Thoracic aorta (tissue), 2 donors: ENCODE measurements at places on chromosomes 6 and 20.

GRCh38 chr6:56999049-56999448 is 44.1 kb downstream of the BEND6 start:
- DNase-seq: no peak
- H3K27me3 ChIP-seq: no peaks in the 10 kb centered on the region
- no peaks in the 10 kb centered on the region for H3K36me3 ChIP-seq
- no peak overlapping the region for H3K4me3 ChIP-seq
- no peaks in the 10 kb centered on the region for H3K4me1 ChIP-seq
- no peak overlapping the region for H3K27ac ChIP-seq

GRCh38 chr6:117514655-117515054 is 32.2 kb downstream of the DCBLD1 start:
- H3K27ac ChIP-seq: no peak overlapping the region
- DNase-seq: no peak
- H3K4me3 ChIP-seq: no peak overlapping the region
- H3K27me3 ChIP-seq: no peaks in the 10 kb centered on the region
- H3K4me1 ChIP-seq: peaks cover 10% of the 10 kb centered on the region

DNA sequence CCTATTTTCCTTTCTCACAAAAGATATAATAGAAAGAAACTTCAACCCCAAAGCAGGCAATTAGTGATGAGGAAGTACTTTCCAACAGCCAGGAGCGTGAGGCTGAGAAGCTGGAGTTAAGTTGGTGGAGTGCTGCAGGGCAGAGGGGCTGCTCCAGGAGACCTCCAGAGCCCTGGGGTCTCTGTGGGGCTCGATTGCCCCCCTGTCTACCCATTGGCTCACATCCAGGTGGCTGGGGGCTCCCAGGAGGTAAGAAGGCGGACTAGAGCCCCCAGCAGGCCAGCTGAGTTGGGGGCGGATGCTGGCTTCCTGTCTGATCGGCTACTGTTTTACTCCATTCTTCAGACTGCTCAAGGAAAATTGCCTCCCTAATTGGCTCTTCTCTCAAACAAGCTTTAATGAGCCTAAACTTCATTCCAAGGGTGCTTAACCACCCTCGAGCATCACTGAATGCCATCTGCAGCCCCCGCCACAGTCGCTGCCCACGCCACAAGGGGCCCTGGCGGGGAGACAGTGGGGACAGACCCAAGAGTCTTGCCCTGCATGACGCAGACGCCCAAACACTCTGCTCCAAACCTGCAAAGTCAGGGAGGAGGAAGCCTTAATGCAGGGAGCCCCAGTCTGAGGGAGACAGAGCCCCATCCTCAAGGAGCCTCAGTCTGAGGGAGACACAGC is 78.6 kb downstream of the MDGA1 start:
- no peaks in the 10 kb centered on the region for H3K27me3 ChIP-seq
- no peaks in the 10 kb centered on the region for H3K36me3 ChIP-seq
- no peak overlapping the region for H3K4me3 ChIP-seq
- no peak for DNase-seq
- no peaks in the 10 kb centered on the region for H3K4me1 ChIP-seq
- no peak overlapping the region for H3K27ac ChIP-seq

DNA sequence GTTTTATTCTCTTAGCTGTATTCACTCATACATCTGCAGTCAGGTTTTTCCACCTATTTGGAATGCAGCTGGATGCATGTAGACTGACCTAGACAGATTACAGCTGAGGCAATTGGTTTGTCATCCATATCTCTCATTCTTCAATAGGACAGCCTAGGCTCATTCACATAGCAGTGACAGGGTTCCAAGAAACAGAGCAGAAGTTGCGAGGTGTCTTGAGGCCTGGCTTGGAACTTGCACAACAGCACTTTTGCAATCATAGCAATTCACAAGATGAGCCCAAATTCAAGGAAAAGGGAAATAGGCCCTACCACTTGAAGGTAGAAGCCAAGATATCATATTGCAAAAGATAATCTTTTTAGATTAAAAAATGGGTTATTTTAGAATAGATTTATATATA is 508.9 kb upstream of the JAG1 start:
- no peaks in the 10 kb centered on the region for H3K27me3 ChIP-seq
- DNase-seq: no peak
- H3K4me1 ChIP-seq: peaks cover 6% of the 10 kb centered on the region
- H3K36me3 ChIP-seq: no peaks in the 10 kb centered on the region
- H3K27ac ChIP-seq: no peak overlapping the region

DNA sequence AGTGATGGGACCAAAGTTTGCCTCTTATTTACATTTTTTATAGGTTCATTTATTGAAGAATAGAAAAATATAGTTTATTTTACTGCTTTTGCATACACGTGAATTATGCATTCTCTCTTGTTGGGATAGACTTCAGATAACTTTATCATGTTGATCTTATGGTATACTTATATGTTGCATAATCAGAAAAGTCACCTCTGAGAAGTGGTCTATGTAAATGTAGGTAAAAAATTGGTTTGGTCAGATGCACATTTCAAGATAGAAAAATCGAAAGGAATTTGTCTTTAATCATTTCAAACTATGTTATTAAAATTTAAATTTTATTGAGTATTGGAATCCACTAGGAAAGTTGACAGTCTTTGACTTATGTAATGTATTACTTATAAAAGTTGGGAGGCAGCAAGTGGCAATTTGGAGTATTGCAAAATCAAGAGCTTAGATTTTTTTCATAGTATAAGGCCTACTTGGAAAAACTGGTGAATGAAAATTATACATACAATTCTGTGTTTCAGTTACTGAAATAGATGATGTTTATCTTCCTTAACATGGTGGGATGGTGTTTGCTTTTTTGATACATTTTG is 2.4 kb downstream of the PHF3 start:
- no peak overlapping the region for H3K27ac ChIP-seq
- no peak for DNase-seq
- H3K4me3 ChIP-seq: peak overlapping the region; percentile 99
- no peaks in the 10 kb centered on the region for H3K36me3 ChIP-seq
- H3K4me1 ChIP-seq: peaks cover 27% of the 10 kb centered on the region
- no peaks in the 10 kb centered on the region for H3K27me3 ChIP-seq

- H3K4me1 ChIP-seq: peaks cover 21% of the 10 kb centered on the region
- no peak for DNase-seq
- no peaks in the 10 kb centered on the region for H3K36me3 ChIP-seq
- peak overlapping the region; percentile 91 for H3K4me3 ChIP-seq
These were observed 2.2 kb downstream of the HSPA1B start for GRCh38 chr6:31829633-31830283.

GRCh38 chr20:60480950-60481742 is 522.9 kb downstream of the CDH26 start:
- no peak overlapping the region for H3K27ac ChIP-seq
- no peaks in the 10 kb centered on the region for H3K27me3 ChIP-seq
- no peak for DNase-seq
- H3K4me1 ChIP-seq: no peaks in the 10 kb centered on the region
- H3K36me3 ChIP-seq: no peaks in the 10 kb centered on the region

- peaks cover 4% of the 10 kb centered on the region for H3K27me3 ChIP-seq
- H3K4me3 ChIP-seq: no peak overlapping the region
- no peak for DNase-seq
These were observed 22.8 kb downstream of the FOXQ1 start for GRCh38 chr6:1334684-1335083.

DNA sequence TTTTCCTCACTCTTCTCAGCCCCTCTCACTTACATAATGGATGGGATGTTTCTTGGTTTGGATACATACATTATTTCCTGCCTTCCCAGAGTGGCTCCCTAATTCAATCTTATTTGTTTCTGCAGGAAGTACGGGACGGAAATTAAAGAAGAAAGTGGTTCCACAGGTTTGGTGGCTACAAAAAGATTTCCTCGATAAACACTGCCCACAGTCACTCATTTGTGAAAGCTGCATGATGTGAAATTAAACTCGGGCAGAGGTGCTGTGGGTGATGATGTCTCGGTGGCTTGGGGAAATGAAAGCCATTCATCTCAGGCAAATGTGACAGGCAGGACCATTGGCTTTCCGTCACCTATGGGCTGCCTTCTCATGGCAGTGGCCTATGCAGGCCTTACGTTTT is 119.5 kb upstream of the KCNG1 start:
- DNase-seq: no peak
- no peak overlapping the region for H3K27ac ChIP-seq
- H3K27me3 ChIP-seq: no peaks in the 10 kb centered on the region
- no peak overlapping the region for H3K4me3 ChIP-seq

DNA sequence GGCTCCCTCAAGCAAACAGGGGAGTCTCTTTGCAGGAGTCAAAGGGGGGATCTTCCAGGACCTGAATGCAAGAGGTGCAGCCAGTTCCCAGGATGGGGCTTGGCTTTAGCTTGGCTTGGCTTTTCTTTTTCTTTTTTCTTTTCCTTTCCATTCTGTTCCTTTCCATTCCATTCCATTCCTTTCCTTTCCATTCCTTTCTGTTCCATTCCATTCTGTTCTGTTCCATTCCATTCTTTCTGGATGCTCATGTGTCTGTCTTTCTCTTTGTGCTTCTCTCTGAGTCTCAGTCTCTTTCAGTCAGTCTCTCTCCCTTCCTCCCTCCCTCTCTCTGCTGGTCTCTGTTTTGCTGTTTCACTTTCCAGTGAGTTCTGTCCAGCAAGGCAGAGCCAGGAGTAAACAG is 163.3 kb downstream of the PHACTR3 start:
- no peaks in the 10 kb centered on the region for H3K27me3 ChIP-seq
- no peaks in the 10 kb centered on the region for H3K4me1 ChIP-seq
- no peak overlapping the region for H3K4me3 ChIP-seq
- DNase-seq: no peak

DNA sequence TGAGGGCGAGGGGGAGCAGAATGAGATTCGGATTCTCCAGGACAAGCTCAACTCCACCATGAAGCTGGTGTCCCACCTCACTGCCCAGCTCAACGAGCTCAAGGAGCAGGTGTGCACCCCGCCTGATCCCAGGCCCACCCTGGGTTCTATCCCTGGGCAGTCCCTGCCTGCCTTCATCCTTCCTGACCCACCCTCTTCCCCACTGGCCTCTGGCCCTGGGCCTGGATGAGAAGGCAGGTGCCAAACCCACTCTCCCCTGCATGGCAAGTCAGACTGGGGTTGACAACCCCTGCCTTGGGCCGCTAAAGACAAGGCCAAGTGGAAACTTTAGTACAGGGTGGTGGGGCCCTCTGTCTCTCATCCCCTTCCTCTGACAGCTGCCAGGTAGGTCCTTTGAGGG is 16.5 kb downstream of the UQCC2 start:
- peaks cover 14% of the 10 kb centered on the region for H3K4me1 ChIP-seq
- no peaks in the 10 kb centered on the region for H3K27me3 ChIP-seq
- peaks cover 5% of the 10 kb centered on the region for H3K36me3 ChIP-seq
- H3K27ac ChIP-seq: no peak overlapping the region

- no peak for DNase-seq
- no peaks in the 10 kb centered on the region for H3K27me3 ChIP-seq
- H3K36me3 ChIP-seq: no peaks in the 10 kb centered on the region
These were observed 29.5 kb upstream of the ARID1B start for GRCh38 chr6:156747715-156748114.

DNA sequence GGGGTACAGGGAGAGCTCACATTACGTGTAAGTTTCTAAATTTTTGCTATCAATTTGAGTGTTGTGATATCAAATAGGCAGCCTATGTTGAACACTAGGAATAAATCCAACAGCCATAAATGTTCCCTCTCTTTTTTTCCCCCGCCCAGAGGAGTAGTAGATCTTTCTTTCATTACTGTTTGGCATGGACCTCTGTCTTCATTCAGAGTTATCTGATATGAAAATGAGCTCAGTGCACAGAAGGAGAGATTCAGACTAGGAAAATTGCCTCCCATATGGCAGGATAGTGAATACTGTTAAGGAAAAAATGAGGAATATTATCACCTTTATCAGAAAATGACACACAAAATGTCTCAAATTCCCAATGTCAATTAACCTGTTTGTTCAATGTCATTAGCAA is 110.0 kb upstream of the EYS start:
- no peak for DNase-seq
- no peak overlapping the region for H3K4me3 ChIP-seq
- H3K4me1 ChIP-seq: no peaks in the 10 kb centered on the region
- H3K36me3 ChIP-seq: no peaks in the 10 kb centered on the region

DNA sequence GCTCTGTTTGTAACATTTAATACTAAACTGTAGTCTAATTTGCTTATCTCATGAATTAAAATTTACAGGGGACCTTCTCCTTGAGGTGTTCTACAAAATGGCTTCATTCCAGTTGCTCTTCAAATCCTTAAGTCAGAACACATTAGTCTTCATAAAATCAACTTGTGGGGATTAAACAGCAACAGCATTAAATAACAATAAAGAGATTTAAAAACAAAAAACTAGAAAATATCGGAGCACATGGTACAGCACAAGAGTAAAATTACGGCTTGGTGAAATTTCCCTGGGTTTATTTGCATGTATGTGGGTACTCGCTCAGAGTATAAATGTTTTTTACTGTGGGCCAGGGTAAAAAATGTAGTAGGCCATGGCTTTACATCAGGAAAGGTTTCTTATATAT is 12.0 kb downstream of the RRAGD start:
- no peaks in the 10 kb centered on the region for H3K36me3 ChIP-seq
- DNase-seq: no peak
- H3K27me3 ChIP-seq: no peaks in the 10 kb centered on the region
- no peaks in the 10 kb centered on the region for H3K4me1 ChIP-seq

DNA sequence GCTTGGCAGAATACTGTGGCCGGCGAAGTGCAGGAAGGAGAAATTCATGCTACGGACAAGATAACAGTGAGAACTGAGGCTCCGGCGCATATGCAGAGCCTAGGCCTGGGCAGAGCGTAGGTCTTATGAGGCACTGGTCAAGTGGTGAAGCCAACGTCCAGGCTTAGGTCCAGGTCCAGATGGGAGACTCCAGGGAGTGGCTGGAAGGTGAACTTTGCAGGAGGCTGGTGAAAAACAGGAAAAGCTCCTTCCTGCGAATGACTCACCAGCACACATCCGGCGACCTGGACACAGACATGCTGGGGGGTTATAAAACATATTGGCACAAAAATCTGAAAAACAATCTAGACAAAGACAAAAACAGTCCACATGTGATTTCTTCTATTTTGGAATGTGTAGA is 15.4 kb downstream of the C6orf141 start:
- no peaks in the 10 kb centered on the region for H3K36me3 ChIP-seq
- H3K4me1 ChIP-seq: no peaks in the 10 kb centered on the region
- H3K27me3 ChIP-seq: no peaks in the 10 kb centered on the region
- DNase-seq: no peak
- H3K4me3 ChIP-seq: no peak overlapping the region
